Stimulated activated CD8-positive, alpha-beta memory T cell treated with anti-CD3 and anti-CD28 coated beads, Interleukin-4, amount 100 ng/mL, for 1 hour (primary cell): ENCODE measurements at places on chromosomes 6 and 20.

GRCh38 chr6:112330071-112330878, 16.9 kb upstream of the RFPL4B start:
- no peak for DNase-seq

DNA sequence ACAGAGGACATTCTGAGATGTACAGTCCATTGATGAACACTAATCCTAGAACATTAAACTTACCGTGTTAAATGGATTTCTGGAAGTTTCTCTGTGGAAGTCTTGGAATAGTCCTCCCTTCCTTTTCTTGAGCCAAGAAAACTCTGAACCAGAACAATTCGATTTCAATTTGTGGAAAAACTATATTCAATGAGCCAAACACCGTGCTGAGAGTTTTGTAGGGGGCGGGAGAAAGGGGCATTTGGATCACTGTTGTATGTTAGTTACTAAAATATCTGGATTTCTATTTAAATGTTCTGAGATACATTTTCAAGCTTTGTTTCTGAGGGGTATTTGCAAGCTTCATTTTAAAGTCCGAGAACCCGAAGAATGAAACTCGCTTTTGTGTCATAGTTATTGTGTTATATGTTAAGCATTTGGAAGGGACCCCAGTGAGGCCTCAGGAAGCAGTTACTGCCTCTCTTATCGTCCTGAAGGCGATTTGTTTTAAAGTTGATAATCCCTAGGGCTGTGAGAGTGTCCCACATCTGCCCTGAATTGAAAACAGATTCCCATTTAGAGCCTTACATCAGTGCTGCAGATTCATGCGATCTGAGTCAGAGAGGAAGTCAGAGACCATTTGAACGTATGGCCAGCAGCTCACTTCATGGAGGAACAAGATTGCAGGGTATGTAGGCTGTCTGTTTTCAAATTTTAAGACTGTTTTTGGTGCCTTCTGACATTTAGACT, 70.8 kb upstream of the SASH1 start:
- no peak for DNase-seq

GRCh38 chr20:58233881-58234528, 5.6 kb upstream of the ANKRD60 start:
- no peak for DNase-seq

DNA sequence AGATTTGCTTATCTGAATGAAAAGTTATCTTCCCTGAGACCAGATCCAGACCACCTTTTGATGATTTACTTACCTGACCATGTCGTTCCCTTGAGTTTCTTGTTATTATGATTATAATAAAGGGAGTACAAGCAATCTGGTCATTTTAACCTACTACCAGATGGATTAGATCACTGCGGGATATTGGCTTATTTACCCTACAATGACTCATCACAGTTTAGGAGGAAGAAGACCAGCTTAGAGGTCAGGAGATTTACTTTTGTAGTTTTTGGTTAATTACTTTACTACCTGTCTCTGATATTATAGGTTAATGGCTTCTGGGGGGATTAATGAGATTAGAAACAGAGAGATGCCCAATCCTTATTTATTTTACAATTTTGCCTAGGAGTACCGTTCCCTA, 10.7 kb downstream of the PKIB start:
- no peak for DNase-seq

- DNase-seq: no peak
Observed at GRCh38 chr6:53647462-53648094, 18.0 kb downstream of the KLHL31 start.

DNA sequence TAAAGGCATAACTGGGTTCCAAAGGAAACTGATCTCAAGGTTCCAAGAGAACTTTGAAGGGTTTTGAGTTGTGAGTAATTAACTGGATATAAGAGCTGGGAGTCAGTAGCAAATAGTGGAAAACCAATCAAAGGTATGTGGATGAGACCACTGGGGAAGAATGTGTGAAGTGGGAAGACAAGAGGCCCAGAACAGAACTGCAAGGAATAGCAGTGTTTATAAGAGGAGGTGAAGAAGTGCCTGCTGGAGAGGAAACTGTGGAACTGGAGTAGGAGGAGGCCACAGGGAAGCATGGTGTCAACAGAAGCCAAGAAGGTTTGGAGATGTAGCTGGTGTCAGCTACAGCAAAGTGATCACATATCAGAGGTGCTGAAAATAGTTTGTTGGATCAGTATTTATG, 18.7 kb upstream of the HDAC2 start:
- no peak for DNase-seq

- DNase-seq: no peak
Observed at GRCh38 chr20:35920523-35920922, 33.8 kb downstream of the SCAND1 start.
